ENCODE measurements at places on chromosomes 3 and 15.

- H3K4me1 ChIP-seq = peaks cover 18% of the 10 kb centered on the region
- no peaks in the 10 kb centered on the region for H3K27me3 ChIP-seq
- no peaks in the 10 kb centered on the region for H3K36me3 ChIP-seq
- H3K27ac ChIP-seq = peak overlapping the region; percentile 40
- DNase-seq = no peak
- no peak overlapping the region for H3K4me3 ChIP-seq
Observed at GRCh38 chr15:78059110-78059839, 18.2 kb downstream of the TBC1D2B start.

- no peaks in the 10 kb centered on the region for H3K36me3 ChIP-seq
- H3K27me3 ChIP-seq = no peaks in the 10 kb centered on the region
- DNase-seq = peak; percentile 23
- H3K27ac ChIP-seq = no peak overlapping the region
- H3K4me3 ChIP-seq = no peak overlapping the region
Observed at GRCh38 chr15:66941108-66941711, 124.2 kb upstream of the SMAD3 start.

DNA sequence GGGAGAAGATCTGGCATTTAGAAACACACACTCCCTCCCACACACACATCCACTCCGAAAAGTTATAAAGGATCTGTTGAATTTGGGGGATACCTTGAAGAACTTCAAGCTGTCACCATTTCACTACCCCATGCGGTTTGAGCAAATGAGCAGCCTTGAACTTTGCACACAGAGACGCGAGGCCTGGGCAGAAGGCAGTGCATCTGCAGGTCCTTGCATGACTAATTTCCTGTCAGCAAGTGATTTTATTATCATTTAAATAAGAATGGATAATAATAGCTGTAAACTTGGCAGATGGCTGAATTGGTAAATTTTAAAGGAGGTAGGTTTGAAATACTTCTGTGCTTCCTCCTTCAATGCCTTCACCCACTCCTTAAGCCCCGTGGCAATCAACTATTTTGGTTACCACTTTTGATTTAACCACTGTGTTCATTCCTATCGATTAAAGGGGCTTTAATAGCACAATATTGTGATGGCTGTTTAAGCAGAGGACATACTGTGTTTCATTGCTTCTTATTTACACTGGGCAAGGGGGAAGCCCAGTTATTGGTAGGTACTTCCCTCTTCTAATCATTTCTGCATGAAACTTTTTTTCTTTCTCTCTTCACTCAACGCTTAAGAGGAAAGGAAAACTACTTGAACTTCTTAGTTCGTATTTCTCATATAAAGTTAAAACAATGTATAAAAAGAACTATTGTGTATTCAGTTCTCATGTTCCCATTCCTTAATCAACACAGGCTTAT lies 108.1 kb downstream of the ROBO2 start:
- no peak overlapping the region for H3K27ac ChIP-seq
- no peaks in the 10 kb centered on the region for H3K27me3 ChIP-seq
- H3K4me1 ChIP-seq = no peaks in the 10 kb centered on the region
- no peak for DNase-seq
- H3K4me3 ChIP-seq = no peak overlapping the region

GRCh38 chr3:125145751-125146475 lies 66.6 kb downstream of the SLC12A8 start:
- no peaks in the 10 kb centered on the region for H3K36me3 ChIP-seq
- DNase-seq = no peak
- peaks cover 17% of the 10 kb centered on the region for H3K4me1 ChIP-seq
- no peaks in the 10 kb centered on the region for H3K27me3 ChIP-seq

GRCh38 chr15:69340243-69340900 lies 41.7 kb downstream of the PAQR5 start:
- H3K27ac ChIP-seq = no peak overlapping the region
- H3K4me1 ChIP-seq = peaks cover 18% of the 10 kb centered on the region
- no peak overlapping the region for H3K4me3 ChIP-seq

GRCh38 chr3:100270215-100270583 lies 9.4 kb downstream of the TBC1D23 start:
- H3K36me3 ChIP-seq = no peaks in the 10 kb centered on the region
- no peak overlapping the region for H3K4me3 ChIP-seq
- DNase-seq = no peak
- H3K27me3 ChIP-seq = no peaks in the 10 kb centered on the region

- no peak for DNase-seq
- H3K4me3 ChIP-seq = no peak overlapping the region
- H3K27me3 ChIP-seq = no peaks in the 10 kb centered on the region
- H3K36me3 ChIP-seq = no peaks in the 10 kb centered on the region
- H3K27ac ChIP-seq = peak overlapping the region; percentile 91
Observed at GRCh38 chr3:184582646-184583577, 21.3 kb downstream of the EPHB3 start.

DNA sequence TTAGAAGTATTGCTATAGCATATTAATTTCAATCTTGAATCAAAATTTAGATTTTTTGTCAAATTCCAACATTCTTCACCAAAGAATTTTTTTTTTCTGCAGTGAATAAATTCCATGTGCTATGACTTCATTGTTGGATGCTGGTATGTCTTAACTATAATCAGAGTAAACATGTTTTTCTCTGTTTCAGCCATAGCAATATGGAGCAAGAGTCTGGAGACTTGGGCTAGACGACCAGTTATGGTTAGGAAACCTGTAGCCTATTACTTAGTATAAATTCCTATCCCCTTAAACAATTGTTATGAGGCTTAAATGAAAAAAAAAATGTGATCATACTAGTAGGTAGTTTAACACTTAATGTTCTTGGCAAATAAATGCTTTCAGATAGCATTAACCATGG lies 431.9 kb upstream of the FRG2C start:
- no peaks in the 10 kb centered on the region for H3K4me1 ChIP-seq
- no peaks in the 10 kb centered on the region for H3K27me3 ChIP-seq
- H3K36me3 ChIP-seq = no peaks in the 10 kb centered on the region

DNA sequence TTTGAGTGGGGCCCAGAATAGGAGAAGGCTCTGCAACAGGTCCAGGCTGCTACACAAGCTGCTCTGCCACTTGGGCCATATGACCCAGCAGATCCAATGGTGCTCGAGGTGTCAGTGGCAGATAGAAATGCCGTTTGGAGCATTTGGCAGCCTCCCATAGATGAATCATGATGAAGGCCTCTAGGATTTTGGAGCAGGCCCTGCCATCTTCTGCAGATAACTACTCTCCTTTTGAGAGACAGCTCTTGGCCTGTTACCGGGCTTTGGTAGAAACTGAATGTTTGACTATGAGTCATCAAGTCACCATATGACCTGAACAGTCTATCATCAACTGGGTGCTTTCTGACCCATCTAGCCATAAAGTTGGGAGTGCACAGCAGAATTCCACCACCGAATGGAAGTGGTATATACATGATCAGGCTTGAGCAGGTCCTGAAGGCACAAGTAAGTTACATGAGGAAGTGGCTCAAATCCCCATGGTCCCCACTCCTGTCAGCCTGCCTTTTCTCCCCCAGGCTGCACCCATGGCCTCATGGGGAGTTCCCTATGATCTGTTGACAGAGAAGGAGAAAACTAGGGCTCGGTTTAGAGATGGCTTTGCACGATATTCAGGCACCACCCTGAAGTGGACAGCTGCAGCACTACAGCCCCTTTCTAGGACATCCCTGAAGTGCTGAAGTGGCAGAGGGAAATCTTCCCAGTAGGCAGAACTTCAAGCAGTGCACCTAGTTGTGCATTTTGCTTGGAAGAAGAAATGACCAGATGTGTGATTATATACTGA lies 971.4 kb downstream of the MCTP2 start:
- H3K27ac ChIP-seq = no peak overlapping the region
- H3K4me3 ChIP-seq = no peak overlapping the region
- no peaks in the 10 kb centered on the region for H3K36me3 ChIP-seq
- H3K27me3 ChIP-seq = no peaks in the 10 kb centered on the region
- no peaks in the 10 kb centered on the region for H3K4me1 ChIP-seq

DNA sequence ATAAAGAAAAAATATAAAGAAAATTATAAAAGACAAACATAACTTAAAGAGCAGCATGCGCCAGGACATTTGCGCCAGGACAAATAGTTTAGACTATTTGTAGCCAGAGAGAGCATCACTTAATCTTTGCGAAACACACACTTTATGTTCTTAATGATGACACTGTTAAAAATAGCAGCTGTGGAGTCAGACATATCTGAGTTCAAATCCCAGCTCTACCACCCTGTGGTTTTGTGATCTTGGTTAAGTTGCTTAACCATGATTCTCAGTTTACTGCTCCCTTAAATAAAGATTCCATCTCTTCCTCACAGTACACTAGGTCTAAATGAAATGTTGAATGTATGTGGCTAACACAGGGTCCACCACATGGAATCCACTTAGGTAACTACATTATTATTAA lies 31.4 kb downstream of the KCNMB2 start:
- no peaks in the 10 kb centered on the region for H3K36me3 ChIP-seq
- no peak for DNase-seq
- no peak overlapping the region for H3K4me3 ChIP-seq
- no peaks in the 10 kb centered on the region for H3K27me3 ChIP-seq
- no peak overlapping the region for H3K27ac ChIP-seq

DNA sequence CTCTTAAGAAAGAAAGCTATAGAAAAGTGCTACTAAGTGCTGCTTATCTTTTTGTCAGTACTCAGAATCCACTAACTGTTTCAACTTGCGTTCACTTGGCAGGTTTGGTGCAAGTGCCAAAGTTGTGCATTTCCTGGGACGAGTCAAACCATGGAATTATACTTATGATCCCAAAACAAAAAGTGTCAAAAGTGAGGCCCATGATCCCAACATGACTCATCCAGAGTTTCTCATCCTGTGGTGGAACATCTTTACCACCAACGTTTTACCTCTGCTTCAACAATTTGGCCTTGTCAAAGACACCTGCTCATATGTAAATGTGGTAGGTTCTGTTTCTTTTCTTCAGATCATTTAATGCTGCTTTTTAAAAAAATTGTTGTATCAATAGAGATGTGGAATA lies 32.6 kb downstream of the GYG1 start:
- no peaks in the 10 kb centered on the region for H3K36me3 ChIP-seq
- H3K27ac ChIP-seq = no peak overlapping the region
- H3K4me3 ChIP-seq = no peak overlapping the region

- DNase-seq = no peak
- no peak overlapping the region for H3K4me3 ChIP-seq
- no peaks in the 10 kb centered on the region for H3K36me3 ChIP-seq
- no peak overlapping the region for H3K27ac ChIP-seq
Observed at GRCh38 chr3:183584914-183585280, 29.4 kb upstream of the KLHL6 start.

- DNase-seq = peak; percentile 85
- peaks cover 5% of the 10 kb centered on the region for H3K36me3 ChIP-seq
- H3K27ac ChIP-seq = peak overlapping the region; percentile 84
- peaks cover 26% of the 10 kb centered on the region for H3K4me1 ChIP-seq
- no peaks in the 10 kb centered on the region for H3K27me3 ChIP-seq
- H3K4me3 ChIP-seq = no peak overlapping the region
Observed at GRCh38 chr3:45480218-45480617, 91.8 kb downstream of the LARS2 start.

DNA sequence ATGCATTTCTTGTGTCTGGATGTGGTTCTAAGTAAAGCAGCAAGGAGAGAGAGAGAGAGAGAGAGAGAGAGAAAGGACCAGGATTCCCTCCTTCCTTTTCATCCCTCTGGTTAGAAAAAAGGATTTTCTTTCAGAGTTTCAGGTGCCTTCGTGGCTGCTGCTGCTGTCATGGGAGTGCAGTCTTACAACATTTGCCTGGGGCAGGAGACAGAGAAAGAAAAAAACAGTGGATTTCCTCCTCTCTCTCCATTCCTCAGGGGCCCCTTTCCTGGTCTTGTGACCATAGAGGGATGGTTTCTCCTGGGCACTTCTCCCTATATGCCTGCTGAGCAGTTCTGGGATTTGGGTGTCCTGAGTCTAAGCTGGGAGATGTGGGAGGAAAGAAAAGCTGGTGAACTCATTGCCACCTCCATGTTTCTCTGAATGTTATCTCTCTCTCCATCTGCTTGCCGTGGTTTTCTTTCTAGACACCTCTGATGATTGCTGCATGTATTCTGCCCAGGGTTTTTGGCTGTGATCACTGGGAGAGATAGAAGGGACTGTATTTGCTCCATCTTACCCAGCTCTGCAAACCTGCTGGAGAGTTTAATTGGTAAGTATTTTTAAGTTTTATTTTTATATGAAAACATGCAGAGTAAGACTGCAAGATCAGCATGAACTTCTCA lies 142.4 kb upstream of the RGMA start:
- H3K36me3 ChIP-seq = no peaks in the 10 kb centered on the region
- DNase-seq = no peak
- peaks cover 7% of the 10 kb centered on the region for H3K4me1 ChIP-seq
- H3K27ac ChIP-seq = peak overlapping the region; percentile 30
- H3K27me3 ChIP-seq = no peaks in the 10 kb centered on the region

- no peak for DNase-seq
- no peaks in the 10 kb centered on the region for H3K27me3 ChIP-seq
- H3K4me3 ChIP-seq = no peak overlapping the region
- H3K36me3 ChIP-seq = no peaks in the 10 kb centered on the region
- no peak overlapping the region for H3K27ac ChIP-seq
Observed at GRCh38 chr3:29274667-29275066, 6.2 kb upstream of the RBMS3 start.

DNA sequence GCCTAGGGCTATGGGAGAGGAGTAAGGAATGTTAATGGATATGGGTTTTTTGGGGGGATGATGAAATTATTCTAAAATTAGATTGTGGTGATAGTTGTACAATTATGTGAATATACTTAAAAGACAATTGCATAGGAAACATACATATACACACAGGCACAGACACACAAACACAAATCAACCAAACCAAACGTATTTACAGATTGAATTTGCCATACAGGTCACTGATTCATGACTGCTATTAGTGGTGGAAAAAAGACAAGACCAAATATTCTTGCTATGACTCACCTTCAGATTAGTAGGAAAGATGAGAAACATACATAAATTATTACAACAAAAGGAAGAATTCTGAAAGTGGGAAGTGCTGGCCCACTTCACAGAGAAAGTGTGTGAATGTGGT lies 85.3 kb downstream of the C3orf38 start:
- H3K4me3 ChIP-seq = no peak overlapping the region
- H3K27me3 ChIP-seq = no peaks in the 10 kb centered on the region
- DNase-seq = no peak
- H3K27ac ChIP-seq = no peak overlapping the region

DNA sequence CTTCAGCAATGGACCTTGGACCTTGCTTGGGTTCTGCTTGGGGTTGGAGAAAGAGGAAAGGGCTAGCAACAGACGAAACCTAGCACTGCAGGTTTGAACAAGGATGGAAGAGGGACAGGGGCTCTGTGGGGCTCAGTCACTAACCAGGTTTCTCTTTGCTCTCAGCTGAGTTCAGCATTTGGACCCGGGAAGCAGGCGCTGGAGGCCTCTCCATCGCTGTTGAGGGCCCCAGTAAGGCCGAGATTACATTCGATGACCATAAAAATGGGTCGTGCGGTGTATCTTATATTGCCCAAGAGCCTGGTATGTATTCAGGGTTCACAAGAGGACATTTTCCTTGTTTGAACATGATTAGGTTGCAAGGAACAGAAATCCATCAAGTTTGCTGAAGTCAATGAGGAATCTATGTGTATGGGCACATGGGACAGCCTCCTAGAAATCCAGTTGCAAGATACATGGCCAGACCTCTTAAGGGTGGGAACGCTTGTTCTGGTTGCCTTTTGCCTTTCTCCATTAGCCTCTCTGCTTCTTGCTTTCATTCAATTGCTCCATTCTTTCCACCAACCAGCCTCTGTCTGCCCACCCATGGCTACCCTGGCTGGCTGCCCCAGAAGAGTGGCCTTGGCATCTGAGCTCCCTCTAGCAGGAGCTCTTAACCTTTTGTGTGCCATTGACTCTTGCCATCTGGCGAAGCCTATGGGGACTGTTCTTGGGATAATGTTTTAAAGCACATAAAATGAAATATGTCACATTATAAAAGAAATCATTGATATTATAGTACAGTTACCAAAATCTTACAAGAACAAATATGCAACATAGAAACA lies 55.9 kb downstream of the DNASE1L3 start:
- no peak overlapping the region for H3K4me3 ChIP-seq
- no peaks in the 10 kb centered on the region for H3K27me3 ChIP-seq
- no peaks in the 10 kb centered on the region for H3K4me1 ChIP-seq
- no peak for DNase-seq

Data from Caco-2 (cell line).